ENCODE measurements at places on chromosomes 16 and 17.

- no peak for DNase-seq
Measured at GRCh38 chr16:21156767-21157467, 1.6 kb upstream of the LDAF1 start.

DNA sequence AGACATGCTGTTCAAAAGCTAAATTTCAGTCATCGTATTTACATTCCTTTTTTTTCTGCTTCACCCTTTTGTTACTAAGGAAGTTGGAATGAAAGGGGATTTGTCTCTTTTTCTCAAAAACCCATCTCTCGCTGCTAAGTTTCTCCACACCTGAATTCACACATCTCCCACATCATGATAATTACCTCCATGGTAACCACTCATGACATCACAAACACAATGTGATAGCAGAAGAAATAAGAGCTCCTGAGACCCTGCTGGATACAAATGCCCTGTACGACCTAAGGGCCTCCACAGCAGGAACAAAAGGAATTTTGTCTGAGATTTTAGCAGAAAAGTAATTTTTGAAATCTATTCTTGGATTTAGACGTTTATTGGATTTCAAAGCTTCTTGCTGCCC is 82.6 kb upstream of the GNAO1 start:
- no peak for DNase-seq

GRCh38 chr16:1093284-1094123 is 2.5 kb downstream of the C1QTNF8 start:
- DNase-seq: no peak

GRCh38 chr16:17633181-17633951 is 162.6 kb upstream of the XYLT1 start:
- no peak for DNase-seq

DNA sequence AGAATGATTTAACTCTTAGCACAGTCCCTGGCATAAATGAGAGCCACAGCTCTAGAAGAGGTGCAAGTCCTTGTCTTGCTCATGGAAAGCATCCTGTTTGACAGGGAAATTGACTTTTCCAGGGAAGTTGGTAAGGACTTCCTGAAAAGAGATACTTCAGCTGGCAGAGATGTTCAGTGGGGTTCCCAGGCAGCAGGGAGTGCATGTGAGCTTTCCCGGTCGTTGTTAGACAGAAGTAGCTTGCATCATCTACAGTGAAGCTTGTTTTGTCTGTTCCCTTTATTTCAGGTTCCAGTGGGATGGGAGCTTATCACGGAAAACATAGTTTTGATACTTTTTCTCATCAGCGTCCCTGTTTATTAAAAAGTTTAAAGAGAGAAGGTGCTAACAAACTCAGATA is 22.9 kb downstream of the ALDH3A2 start:
- DNase-seq: no peak

- no peak for DNase-seq
Measured at GRCh38 chr17:6191405-6192324, 121.5 kb downstream of the WSCD1 start.

DNA sequence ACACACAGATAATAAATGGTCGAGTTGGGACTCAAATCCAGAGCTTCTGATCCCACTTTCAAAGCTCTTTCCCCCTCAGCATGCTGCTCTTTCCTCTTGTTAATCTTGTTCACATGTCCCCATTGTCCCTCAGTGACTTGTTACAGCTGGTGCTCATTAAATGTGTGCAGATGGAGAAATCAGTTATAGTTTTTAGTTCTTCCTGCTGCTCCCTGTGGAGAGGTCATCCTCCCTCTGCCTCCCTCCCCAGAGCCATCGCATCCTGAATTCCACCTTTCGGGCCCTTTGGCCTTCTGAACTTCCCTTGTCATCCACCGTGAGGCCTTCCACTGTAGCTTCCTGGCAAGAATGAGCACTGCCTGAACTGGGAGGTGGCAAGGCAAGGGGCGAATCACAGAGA is 179.6 kb downstream of the WSCD1 start:
- no peak for DNase-seq

DNA sequence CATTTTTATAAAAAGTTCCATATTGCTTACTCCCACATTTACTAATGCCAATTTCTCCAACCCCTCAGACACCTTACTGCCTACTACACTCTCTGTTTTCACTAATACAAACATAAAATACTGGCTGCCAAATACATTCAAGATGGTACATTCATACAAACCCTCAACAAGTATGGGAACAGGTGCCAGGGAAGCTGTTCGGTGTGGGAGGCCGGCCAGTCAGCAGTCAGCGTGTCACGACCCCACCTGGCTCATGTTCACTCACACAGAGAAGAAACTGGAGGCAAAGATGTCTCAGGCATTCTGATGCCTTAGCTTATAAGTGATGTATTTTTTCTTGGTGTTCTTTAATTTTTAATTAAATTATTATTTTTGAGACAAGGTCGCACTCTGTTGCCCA is 42.4 kb upstream of the TRAP1 start:
- DNase-seq: no peak

- DNase-seq: no peak
Measured at GRCh38 chr17:28573521-28573920, 2.2 kb upstream of the PIGS start.

- DNase-seq: no peak
Measured at GRCh38 chr16:68420366-68420942, 27.9 kb downstream of the SMPD3 start.

- DNase-seq: no peak
Measured at GRCh38 chr17:81378941-81379511, 16.2 kb upstream of the BAHCC1 start.

GRCh38 chr16:25817876-25818275 is 126.1 kb downstream of the HS3ST4 start:
- no peak for DNase-seq

DNA sequence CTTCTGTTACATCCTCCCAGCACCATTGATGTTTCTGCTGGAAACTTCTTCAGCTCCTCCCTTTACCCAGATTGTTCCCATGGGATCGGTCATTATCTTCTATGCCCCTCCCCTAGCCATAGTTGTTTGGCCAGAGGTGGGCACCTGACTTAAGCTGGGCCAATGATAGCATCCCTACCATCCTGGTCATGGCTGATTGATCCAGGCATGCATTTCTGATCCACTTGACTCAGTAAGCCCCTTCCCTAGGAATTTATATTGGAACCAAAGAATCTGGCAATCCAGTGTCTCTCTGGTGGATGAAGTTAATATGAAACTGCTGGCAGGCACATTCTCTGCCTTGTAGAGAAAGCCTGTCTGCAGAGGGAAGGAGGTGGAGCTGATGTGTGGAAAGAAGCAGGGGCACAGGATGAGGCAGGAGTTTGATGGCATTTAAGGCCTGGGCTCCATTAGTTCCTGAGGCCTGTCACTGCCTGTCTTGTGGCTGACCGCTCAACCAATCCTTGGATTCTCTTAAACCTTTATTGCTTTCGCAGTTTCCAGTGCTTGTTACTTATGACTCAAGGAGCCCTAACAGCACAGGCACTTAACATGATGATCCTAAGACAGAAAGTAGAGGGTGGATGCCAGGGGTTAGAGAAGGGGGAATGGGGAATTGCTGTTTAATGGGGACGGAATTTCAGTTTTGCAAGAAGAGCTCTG is 152.4 kb downstream of the ABCC12 start:
- no peak for DNase-seq

DNA sequence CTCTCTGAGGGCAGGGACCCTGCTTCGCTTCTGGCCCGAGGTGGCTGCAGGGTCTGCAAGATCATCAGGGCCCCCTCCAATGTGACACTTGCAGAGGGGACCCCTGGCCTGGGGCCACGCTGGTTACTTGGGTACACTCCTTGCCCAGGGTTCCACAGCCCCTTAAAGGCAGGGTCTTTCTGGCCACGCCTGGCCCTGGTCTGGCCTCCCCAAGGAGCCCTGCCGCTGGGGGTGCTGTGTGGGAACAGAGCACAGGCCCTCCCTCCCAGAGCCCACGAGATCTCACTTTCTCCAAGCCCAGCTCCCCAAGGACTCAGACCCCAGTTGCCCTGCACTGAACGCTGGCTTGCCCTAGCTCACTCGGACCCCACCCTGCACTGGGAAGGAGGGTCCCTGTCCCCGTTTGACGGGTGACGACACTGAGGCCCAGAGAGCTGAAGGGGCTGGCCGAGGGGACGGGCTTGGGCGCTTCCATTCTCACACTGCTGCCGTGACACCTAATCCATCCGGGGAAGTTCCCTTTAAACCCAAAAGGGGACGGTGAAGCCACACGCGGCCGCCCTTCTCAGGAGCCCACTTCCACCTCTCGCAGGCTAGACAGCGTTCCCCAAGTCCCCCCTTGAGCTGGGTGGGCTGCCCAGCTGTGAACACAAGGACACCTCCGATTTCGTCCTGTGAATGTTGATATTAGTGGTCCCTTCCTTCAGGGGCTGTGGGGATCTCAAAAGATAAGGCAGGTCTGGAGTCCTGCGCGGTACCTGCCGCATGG is 26.9 kb upstream of the OSGIN1 start:
- no peak for DNase-seq

- DNase-seq: no peak
Measured at GRCh38 chr16:84266451-84266850, 26.6 kb upstream of the KCNG4 start.

- no peak for DNase-seq
Measured at GRCh38 chr16:72397876-72398275, 225.9 kb upstream of the PMFBP1 start.

GRCh38 chr17:79064026-79064425 is 10.6 kb upstream of the ENGASE start:
- DNase-seq: no peak

DNA sequence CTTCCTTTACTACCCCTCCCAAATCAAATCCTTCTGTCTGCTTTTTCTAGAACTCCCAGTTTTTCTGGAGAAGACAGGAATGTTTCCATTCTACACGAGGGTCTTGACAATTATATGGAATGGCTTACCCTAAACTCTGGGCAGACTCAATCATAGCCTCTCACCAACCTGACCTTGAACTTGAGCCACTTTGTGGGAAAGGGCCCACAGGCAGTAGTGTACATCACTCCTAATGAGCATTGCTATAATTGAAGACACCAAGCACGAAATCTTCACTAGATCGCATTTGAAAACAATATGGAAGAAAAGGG is 1.6 kb upstream of the HOXB13 start:
- DNase-seq: no peak

DNA sequence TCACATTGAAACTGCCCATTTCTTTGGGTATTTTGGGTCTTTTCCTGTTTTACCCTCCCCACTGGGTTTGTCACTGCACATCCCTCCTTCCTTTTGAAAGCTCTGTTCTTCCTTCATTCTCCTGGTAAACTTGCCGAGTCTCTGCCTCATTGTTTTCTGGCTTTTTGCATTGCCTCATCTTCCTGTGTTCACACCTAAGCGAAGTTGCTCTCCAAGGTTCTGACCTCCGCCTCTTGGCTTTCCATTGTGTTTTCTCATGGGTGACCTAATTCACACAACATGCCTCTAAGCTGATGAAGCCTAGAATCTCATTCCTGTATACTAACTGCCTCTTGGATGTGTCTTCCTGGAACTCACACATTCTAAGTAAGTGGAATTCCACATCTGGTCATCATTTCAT is 1096.1 kb upstream of the EEF2KMT start:
- no peak for DNase-seq

DNA sequence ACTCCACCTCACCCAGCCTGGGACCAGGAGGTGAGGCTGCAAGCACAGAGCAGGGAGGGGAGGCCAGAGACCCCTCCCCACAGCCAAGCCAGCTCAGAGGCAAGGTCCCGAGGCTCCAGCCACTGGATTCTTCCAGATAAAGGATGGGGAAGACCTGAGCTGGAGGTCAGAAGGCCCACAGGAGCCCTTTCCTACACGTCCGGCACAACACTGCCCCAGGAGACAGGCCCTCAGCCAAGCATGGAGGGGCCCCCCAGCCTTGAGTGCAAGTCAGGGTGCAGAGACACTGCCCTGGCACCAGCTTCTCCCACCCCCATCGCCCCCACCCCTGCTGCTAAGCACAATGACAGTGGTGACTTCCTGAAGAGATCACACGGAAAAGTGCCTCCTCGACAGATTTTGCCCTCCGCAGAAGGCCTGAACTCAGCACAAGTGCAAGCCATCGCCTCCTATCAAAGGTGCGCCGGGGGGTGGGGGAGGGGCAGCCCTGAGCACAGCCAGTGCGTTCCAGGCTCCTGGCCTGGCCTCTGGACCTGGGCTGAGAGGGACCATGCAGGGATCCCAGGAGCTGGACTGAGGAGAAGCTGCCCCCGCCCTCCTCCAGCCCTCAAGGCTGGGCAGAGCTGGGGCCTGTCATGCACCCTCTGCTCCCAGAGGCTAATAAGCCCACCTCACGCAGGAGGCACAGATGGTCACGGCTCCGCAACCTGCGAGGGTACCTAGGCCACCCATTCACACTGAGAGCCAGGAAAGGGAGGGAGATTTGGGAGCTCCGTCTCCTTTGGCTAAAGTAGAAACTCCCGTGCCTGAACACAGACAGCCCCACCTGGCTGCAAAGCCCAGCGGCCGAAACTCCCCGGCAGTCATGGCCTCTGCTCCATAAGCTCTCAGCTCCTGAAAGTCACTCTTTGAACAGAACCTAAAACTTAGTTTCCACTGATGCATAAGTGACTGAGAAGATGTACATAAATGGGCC is 2.7 kb downstream of the MAFG start:
- no peak for DNase-seq

- no peak for DNase-seq
Measured at GRCh38 chr16:1997494-1998359, 8.0 kb downstream of the SYNGR3 start.

DNA sequence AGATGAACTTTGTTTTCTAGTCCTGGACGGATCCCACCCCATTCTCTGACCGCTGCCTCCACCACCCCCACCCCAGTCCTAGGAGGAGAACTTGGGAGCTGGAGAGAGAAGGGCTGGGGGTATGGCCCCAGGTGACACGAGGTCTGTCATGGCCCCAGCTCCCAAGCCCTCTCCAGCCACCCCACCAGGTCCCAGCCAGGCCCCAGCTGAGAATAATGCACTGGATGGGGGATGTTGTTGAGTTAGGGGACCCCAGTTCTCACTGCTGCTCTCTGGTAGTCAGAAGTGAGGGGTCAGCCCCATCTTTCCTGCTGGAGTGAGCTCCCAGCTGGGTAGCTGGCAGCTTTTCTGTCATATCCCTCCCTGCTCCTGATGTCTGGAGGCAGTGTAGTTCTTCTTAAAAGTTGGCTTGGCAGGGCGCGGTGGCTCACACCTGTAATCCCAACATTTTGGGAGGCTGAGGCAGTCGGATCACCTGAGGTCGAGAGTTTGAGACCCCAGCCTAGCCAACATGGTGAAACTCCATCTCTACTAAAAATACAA is 4.6 kb upstream of the COL1A1 start:
- DNase-seq: no peak

All from T-helper 2 cell (primary cell).